ENCODE measurements at places on chromosomes 2 and 18.

- no peak for DNase-seq
Measured at GRCh38 chr2:36427790-36428243, 72.2 kb downstream of the CRIM1 start.

- no peak for DNase-seq
Measured at GRCh38 chr2:163324677-163325076, 411.1 kb downstream of the FIGN start.

- peak; percentile 3 for DNase-seq
Measured at GRCh38 chr18:29892960-29893558, 1149.5 kb downstream of the DSC3 start.

GRCh38 chr2:175439416-175439815 is 257.9 kb upstream of the ATP5MC3 start:
- DNase-seq: no peak

DNA sequence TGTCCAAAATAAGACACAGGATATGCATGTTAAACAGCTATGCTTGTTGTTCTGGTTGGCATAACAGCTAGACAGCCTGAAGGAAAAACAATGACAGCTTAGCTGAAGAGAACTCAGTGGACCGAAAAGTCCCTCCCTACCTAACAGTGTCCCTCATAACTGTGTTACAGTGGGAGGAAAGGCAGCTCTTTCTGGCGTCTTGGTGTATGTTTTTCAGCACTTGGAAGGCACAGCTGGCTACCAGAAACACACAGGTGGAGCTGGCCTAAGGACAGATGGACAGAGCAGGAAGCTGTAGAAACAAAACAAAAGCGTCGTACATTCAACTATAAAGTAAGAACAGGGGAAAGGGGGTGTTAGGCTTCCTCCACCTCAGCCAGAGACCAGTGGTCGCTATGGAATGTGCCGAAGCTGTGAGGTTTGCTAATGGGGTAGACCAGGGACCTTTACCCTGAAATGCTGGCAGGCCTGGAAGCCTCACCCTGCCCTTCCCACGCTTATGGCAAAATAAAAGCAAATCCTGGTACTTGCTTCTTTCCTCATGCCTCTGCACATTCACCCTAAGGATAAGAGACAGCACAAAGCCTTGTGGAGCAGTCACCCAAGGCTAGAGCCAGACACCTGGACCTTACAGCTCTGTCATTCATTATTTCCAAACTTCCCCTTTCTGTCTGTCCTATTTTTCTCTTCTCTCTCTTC is 103.5 kb upstream of the TRIB2 start:
- DNase-seq: peak; percentile 34

GRCh38 chr2:177348733-177349693 is 43.6 kb upstream of the AGPS start:
- peak; percentile 30 for DNase-seq

GRCh38 chr2:210287301-210287700 is 27.7 kb downstream of the MYL1 start:
- no peak for DNase-seq

DNA sequence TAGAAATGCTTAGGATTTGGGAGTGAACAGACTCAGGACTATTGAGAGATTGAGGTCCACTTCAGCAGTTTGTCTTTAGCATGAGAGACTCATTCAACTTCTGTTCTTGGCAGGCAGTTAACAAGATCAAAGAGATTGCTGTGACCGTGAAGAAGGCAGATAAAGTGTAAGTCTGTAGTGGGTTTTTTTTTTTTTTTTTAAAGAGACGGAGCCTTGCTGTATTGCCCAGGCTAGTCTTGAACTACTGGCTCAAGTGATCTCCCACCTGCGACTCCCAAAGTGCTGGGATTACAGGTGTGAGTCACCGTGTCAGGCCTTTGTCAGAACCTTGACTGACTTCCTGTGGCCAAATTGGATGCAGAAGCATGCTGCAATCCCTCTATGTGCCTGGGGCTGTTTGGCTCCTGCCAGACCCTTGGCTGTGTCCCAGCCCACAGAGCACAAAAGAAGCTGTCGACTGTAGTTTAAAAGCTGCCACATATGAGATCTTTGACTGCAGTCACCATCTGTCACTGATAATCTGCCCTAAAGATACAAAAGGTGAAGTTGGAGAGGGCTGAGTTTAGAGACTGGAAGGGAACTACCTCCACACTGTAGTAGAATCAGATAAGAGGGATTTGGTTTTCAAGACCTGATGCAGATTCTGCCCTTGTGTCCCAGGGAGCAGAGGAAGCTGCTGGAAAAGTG is 9.9 kb downstream of the CCT7 start:
- no peak for DNase-seq

DNA sequence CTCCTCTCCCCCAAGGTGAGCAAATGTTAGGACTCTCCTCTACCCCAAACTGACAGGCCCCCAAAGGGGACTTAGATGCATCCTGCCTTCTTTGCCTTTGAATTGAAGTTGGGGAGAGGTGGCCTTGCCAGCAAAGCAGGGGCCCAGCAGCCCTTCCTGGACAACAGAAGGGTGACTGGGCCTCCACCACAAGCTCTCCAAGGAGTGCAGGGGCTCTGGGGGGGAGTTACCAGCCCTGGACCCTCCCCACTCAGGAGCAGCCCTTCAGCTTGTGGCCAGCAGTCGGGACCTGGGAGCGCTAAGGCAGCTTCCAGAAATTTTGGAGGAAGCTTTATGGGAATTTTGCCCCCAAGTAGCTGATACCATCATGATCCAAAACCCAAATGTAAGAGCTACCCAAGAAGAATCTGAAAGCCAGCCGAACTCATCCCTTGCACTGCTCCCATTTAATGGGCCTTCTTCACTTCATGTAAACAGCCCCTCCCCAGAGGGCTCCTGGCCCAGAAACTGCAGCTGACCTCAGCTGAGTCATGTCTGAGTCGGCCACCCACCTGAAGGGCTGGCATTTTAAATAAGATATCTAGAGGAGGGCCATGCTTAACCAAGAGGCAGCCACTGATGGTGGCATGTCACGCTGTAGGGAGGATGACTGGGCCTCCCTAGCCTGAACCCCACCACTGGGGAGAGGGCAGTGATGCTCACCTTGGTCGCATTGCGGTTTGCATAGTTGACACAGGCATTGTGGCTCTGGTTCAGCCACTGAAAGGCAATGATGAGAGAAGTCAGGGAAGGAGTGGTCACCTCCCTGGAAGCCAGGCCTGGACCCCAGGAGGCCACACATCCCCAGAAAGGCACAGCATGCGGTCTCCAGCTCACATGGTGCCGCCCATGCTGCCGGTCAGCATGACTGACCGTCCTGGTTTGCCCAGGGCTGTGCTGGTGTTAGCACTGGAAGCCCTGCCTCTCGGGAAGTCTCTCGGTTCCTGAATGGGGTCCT is 71.5 kb downstream of the SFXN5 start:
- no peak for DNase-seq

DNA sequence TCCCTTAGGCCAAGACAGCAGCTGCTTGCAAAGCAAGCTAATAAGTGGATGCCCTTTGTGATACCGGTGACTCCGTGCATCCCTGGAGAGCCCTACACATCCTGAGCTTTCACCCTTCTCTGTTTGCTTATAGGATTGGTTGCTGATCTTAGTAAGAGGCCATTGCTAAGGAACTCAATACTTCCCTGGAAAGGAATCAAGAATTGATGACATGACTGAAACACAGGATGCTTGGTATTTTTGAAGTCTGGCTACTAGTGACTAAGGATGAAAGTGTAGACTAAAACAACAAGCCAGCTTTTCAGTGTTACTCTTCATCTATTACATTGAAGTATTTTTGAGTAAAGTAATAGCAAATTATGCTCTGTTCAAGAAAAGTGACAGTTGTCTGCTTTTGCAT is 123.0 kb upstream of the SERPINE2 start:
- DNase-seq: no peak

- DNase-seq: no peak
Measured at GRCh38 chr2:113822087-113822815, 65.8 kb upstream of the SLC35F5 start.

DNA sequence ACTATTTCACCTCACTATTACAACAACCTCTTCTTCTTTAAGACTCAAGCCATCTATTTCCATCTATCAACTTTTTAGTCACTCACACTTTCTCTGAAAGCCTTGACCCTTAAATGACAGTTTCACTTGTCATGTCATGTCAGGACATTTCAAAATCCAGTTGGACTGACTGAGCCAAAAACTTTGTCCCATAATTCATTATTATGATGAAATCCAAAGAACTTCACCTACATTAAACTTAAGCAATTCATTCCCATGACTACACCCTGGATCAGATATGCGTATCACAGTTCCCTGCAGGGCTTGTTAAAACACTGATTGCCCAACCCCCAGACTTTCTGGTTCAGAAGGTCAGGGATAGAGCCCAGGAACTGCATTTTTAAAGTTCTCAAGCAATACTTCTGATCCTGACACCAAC is 26.5 kb downstream of the LDAH start:
- peak; percentile 7 for DNase-seq

DNA sequence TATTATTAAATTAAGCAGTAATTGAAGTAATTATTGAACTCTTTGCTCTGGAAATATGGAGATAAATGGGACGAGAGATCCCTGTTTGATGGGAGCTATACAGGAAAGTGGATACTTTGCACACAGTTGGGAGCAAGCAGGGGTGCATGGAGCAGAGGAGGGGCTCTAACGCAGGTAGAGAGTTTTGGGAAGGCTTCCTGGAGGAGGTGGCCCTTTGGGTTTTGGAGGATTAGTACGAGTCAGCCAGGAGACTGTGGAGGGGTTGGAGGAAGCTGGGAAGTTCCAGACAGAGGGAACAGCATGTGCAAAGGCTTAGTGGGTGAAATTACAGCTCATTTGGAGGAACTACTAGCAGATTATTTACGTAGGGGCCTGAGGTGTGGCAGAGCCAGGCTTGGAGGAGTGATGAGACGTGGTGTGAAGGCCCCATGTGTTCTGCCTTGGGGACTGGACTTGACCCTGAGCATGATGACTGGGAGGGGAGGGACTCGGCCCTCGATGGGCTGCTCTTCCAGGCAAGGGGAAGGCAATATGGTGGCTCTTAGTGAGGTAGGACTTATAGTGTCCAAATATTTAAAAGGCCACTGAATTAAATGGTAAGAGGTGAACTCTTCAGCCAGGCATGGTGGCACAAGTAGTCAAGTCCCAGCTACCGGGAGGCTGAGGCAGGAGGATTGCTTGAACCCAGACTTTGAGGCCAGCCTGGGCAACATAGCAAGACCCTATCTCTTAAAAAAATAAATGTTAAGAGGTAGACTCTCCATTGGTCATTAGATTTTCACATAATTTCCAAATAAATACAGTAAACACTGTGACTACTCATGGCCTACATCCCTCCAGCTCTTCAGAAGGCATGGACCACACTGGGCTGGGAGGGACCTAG is 30.2 kb downstream of the GREB1 start:
- no peak for DNase-seq

- no peak for DNase-seq
Measured at GRCh38 chr18:4357579-4357978, 97.5 kb downstream of the DLGAP1 start.
